ENCODE measurements at places on chromosomes 12 and 14.

- no peak for DNase-seq
These were observed 149.7 kb downstream of the PTPRO start for GRCh38 chr12:15472036-15472435.

DNA sequence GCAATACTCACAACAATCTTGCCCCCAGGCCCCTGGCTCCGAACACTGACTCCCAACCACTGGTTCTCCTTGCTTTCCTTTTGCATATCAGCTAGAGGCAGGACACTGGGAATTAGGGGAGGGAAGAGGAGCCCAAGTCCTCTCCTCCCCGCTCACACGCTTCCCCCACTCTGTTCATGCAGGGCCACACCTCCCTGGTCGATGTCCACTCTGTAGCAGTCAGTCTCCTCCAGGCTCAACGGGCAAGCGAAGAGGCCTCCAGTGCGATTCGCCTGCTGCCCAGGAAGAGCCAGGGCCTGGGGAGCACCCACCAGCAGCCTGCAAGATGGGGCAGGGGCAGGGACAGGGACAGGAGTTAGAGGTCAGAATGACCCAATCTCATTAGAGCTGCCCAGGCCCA, 4.8 kb downstream of the ITGA7 start:
- DNase-seq = no peak

DNA sequence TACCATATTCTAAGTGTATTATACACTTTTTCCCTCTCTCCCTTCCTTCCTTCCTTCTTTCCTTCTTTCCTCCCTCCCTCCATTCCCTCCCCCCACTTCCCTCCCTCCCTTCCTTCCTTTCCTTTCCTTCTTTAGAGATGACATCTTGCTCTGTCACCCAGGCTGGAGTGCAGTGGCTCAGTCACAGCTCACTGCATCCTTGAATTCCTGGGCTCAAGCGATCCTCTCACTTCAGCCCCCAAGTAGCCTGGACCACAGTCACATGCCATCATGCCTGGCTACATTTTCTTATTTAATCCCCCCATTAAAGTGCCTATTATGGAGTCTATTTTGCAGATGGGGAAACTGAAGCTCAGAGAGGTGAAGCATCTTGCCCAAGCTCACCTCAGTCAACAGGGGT, 55.0 kb downstream of the SVOP start:
- DNase-seq = no peak

DNA sequence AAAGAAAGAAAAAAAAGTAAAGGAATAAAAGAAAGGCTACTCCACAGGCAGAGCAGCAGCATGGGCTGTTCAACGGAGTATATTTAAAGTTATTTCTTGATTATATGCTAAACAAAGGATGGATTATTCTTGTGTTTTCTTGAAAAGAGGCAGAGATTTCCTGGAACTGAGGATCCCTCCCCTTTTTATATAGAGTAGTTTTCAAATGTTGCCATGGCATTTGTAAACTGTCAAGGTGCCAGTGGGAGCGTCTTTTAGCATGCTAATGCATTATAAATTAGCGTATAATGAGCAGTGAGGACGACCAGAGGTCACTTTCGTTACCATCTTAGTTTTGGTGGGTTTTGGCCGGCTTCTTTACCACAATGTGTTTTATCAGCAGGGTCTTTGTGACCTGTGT, 383.0 kb downstream of the PCNX1 start:
- no peak for DNase-seq

DNA sequence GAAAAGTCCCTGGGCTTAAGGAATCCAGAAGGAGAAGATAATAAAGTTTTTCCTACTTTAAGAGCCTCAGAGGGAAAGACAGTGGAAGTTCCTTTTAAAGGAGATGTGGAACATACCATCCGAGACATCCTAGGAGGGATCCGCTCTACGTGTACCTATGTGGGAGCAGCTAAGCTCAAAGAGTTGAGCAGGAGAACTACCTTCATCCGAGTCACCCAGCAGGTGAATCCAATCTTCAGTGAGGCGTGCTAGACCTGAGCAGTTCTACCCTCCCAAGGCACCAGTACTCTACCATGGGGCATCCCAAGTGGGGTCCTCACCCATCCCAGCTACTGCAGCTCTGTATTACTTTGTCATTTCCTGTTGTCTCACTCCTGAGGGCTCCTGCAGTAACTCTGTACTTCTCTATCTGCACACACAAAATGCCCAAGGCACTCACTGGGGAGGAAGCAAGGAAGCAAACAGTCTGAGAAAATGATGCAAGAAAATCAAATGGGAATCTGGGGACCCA, 3.8 kb downstream of the TINF2 start:
- DNase-seq = no peak

GRCh38 chr14:72706485-72706884, 187.4 kb downstream of the DPF3 start:
- no peak for DNase-seq

- no peak for DNase-seq
These were observed 327.7 kb downstream of the LRIG3 start for GRCh38 chr12:58592475-58593207.

DNA sequence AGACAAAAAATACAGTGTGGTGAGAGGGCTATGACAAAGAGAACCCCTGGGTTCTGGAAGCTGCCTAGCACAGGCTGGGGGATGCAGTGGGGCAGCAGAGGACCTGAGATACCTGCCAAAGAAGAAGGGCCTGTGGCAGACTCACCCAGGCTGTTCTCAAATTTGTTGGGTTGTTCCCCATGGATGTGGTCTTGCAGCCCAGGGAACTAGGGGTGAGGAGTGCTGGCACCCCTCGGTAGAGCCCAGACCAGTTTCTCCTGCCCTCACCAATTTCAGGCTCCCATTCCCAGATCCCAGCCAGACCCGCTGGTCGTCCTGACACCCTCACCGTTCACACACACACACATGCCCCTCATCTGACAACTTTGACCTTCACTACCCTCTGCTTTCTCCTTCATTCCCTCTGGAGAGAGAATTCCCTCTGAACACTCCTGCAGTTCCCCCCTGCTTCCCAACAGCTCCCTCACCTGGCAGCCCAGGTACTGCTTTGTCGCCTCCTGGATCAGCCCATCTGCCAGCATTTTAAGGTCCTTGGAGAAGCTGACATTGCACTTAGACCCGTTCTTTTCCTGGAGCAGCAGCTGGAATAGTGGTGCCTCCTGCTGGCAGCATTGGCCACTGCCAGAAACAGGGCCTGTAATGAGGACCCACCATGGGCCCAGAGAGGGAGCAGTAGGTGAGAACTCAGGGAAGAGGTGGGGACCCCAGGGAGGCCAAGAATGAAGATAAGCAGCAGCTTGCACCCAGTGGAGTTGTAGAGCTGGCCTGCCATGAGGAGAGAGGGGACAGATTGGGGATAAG, 5.9 kb upstream of the GDF11 start:
- DNase-seq = peak; percentile 70

Data from HEK293T (cell line).